Activated CD4-positive, alpha-beta memory T cell treated with anti-CD3 and anti-CD28 coated beads, Interleukin-2, amount 10 ng/mL, durations not matched to agents 7 days and 5 days (primary cell): ENCODE measurements at places on chromosomes 7 and 10.

- H3K4me3 ChIP-seq: no peak overlapping the region
- peaks cover 14% of the 10 kb centered on the region for H3K27me3 ChIP-seq
- H3K36me3 ChIP-seq: no peaks in the 10 kb centered on the region
- H3K27ac ChIP-seq: no peak overlapping the region
Measured at GRCh38 chr10:7533657-7534479, 123.0 kb upstream of the SFMBT2 start.

GRCh38 chr10:127921753-127922145, 14.8 kb downstream of the PTPRE start:
- DNase-seq: no peak
- peaks cover 16% of the 10 kb centered on the region for H3K4me1 ChIP-seq
- no peak overlapping the region for H3K4me3 ChIP-seq
- peaks cover 2% of the 10 kb centered on the region for H3K27me3 ChIP-seq

DNA sequence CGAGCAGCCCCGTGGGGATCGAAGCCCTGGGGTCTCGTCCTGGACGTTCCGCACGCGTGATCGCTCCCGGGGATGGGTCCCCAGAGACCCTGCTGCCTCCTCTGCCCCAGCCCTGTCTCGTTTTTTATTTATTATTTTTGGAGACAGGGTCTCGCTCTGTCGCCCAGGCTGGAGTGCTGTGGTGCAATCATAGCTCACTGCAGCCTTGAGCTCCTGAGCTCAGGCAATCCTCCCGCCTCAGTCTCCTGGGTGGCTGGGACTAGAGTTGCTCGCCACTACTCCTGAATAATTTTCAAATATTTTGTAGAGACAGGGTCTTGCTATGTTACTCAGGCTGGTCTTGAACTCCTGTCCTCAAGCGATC, 319 bp upstream of the STX1A start:
- DNase-seq: no peak
- no peak overlapping the region for H3K27ac ChIP-seq
- H3K4me3 ChIP-seq: peak overlapping the region; percentile 75
- H3K27me3 ChIP-seq: peaks cover 19% of the 10 kb centered on the region

GRCh38 chr7:80151274-80151665, 16.6 kb downstream of the GNAI1 start:
- no peaks in the 10 kb centered on the region for H3K36me3 ChIP-seq
- peaks cover 1% of the 10 kb centered on the region for H3K4me1 ChIP-seq
- H3K27ac ChIP-seq: no peak overlapping the region
- H3K27me3 ChIP-seq: no peaks in the 10 kb centered on the region
- no peak overlapping the region for H3K4me3 ChIP-seq

DNA sequence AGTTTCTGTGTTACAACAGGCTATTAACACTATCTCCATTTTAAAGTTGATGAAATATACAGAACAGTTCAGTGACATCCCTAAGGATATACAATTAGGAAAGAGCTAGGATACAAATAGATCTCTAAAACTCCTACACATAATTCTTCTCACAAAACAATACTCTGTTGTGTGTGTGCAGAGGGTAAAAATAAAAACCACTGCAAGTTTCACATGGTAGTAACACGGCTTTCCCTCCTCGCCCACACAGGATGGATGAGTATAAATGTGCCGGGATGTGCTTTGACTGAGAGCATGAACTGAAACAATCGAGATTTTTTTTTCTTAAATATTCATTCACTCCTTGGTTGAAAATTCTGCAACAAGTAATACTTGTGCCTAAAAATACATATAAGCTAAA, 131.5 kb upstream of the C1QL3 start:
- H3K4me3 ChIP-seq: no peak overlapping the region
- no peaks in the 10 kb centered on the region for H3K36me3 ChIP-seq
- DNase-seq: no peak
- H3K27me3 ChIP-seq: no peaks in the 10 kb centered on the region
- H3K4me1 ChIP-seq: peaks cover 10% of the 10 kb centered on the region
- H3K27ac ChIP-seq: no peak overlapping the region

GRCh38 chr7:41867639-41868280, 164.9 kb upstream of the INHBA start:
- H3K27ac ChIP-seq: no peak overlapping the region
- peaks cover 8% of the 10 kb centered on the region for H3K4me1 ChIP-seq
- peaks cover 18% of the 10 kb centered on the region for H3K36me3 ChIP-seq
- H3K4me3 ChIP-seq: no peak overlapping the region
- no peak for DNase-seq
- H3K27me3 ChIP-seq: peaks cover 25% of the 10 kb centered on the region

- H3K36me3 ChIP-seq: peaks cover 9% of the 10 kb centered on the region
- no peak overlapping the region for H3K27ac ChIP-seq
- DNase-seq: no peak
- H3K4me3 ChIP-seq: no peak overlapping the region
- peaks cover 1% of the 10 kb centered on the region for H3K4me1 ChIP-seq
Measured at GRCh38 chr7:7698930-7699329, 19.5 kb downstream of the RPA3 start.

- peaks cover 4% of the 10 kb centered on the region for H3K36me3 ChIP-seq
- H3K4me1 ChIP-seq: peaks cover 11% of the 10 kb centered on the region
- DNase-seq: no peak
- no peak overlapping the region for H3K4me3 ChIP-seq
Measured at GRCh38 chr7:96312502-96312901, 9.4 kb downstream of the SLC25A13 start.

- DNase-seq: no peak
- no peaks in the 10 kb centered on the region for H3K36me3 ChIP-seq
- peaks cover 29% of the 10 kb centered on the region for H3K27me3 ChIP-seq
- H3K27ac ChIP-seq: no peak overlapping the region
- H3K4me3 ChIP-seq: no peak overlapping the region
- H3K4me1 ChIP-seq: peaks cover 2% of the 10 kb centered on the region
Measured at GRCh38 chr10:86392723-86393094, 26.1 kb upstream of the GRID1 start.

DNA sequence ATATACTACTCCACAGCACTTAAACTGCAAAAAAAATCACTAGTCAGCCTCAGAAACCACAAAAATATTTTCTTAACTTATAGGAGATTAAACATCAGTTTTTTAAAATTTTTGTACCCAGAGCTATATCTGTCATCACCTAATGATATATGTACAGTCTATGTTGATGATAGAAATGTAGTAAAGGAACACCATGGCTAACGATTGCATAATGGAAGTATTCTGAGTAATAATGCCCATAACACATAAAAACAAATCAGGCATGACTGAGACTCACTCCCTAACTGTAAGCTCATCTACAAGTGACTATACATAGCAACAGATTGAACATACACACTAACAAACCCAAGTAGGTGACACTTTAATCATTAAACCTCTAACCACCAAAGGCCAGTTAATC, 51.3 kb downstream of the TSPAN12 start:
- DNase-seq: no peak
- H3K4me3 ChIP-seq: no peak overlapping the region
- H3K36me3 ChIP-seq: no peaks in the 10 kb centered on the region
- H3K4me1 ChIP-seq: no peaks in the 10 kb centered on the region
- no peaks in the 10 kb centered on the region for H3K27me3 ChIP-seq

- no peaks in the 10 kb centered on the region for H3K27me3 ChIP-seq
- no peak overlapping the region for H3K4me3 ChIP-seq
- no peak for DNase-seq
- peaks cover 45% of the 10 kb centered on the region for H3K36me3 ChIP-seq
Measured at GRCh38 chr7:76330261-76330660, 27.8 kb downstream of the HSPB1 start.

GRCh38 chr7:18416988-18417387, 78.6 kb upstream of the HDAC9 start:
- H3K4me3 ChIP-seq: no peak overlapping the region
- H3K27me3 ChIP-seq: no peaks in the 10 kb centered on the region
- no peaks in the 10 kb centered on the region for H3K36me3 ChIP-seq
- no peak for DNase-seq
- H3K27ac ChIP-seq: no peak overlapping the region
- no peaks in the 10 kb centered on the region for H3K4me1 ChIP-seq

GRCh38 chr10:124017729-124018128, 75.7 kb downstream of the CHST15 start:
- peaks cover 2% of the 10 kb centered on the region for H3K27me3 ChIP-seq
- no peaks in the 10 kb centered on the region for H3K4me1 ChIP-seq
- DNase-seq: no peak
- no peaks in the 10 kb centered on the region for H3K36me3 ChIP-seq

- peaks cover 35% of the 10 kb centered on the region for H3K27me3 ChIP-seq
- no peaks in the 10 kb centered on the region for H3K36me3 ChIP-seq
- no peak overlapping the region for H3K27ac ChIP-seq
- peaks cover 4% of the 10 kb centered on the region for H3K4me1 ChIP-seq
Measured at GRCh38 chr10:10873289-10873688, 144.4 kb upstream of the CELF2 start.

- H3K27ac ChIP-seq: no peak overlapping the region
- no peak overlapping the region for H3K4me3 ChIP-seq
- DNase-seq: no peak
Measured at GRCh38 chr7:97107192-97107800, 10.2 kb upstream of the SDHAF3 start.

DNA sequence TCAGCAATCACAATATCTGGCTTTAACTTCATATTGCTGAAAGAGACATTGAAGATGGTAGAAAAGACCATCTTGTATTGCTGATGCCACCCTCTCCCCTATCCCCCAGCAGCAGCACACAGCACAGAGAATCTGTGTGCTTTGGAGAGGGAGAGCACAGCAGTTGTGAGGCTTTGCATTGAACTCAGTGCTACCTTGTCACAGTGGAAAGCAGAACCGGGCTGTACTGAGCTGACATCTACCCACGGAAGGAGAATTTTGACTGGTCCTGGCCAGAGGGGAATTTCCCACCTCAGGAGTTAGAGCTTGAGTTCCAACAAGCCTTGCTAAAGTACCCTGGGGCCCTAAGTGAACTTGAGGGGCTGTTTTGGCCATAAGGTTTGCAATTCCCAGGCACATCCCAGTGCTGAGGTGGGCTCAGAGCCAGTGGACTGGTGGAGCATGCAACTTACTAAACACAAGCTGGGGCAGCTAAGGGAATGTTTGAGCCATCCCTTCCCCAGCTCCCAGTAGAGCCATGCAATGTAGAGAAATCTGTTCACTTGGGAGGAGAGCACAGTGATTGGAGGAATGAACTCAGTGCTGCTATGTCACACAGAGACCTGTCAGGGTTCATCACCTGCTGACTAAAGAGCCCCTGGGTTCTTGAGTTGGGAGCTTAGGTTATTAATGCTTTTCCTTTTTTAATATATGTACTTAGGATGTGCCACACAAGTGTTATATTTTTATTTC, 62.1 kb downstream of the OR13A1 start:
- no peak for DNase-seq
- no peaks in the 10 kb centered on the region for H3K36me3 ChIP-seq
- no peak overlapping the region for H3K4me3 ChIP-seq
- peaks cover 15% of the 10 kb centered on the region for H3K4me1 ChIP-seq
- no peak overlapping the region for H3K27ac ChIP-seq

DNA sequence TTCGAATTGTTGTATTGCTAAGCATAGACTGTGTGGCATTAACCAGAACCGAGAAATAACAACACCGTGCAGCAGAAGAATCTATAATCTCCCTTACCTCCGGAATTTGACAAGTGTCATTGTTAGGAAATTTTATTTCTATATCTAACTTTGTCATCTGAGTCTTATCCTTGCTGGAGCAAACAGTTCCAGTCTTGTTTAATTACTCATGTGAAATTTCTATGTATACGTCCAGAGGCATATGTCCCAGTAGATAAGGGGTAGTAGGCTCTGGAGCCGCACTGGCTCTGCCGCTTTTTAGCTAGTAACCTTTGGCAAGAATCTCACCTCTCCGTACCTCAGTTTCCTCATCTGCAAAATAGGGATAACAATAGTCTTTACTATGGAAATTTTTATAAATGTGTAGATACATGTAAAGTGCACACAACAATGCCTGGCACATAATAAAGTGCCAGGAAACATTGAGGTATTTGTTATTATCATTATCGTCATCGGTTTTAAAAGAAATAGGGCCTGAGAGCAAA, 228.6 kb downstream of the VTI1A start:
- no peaks in the 10 kb centered on the region for H3K27me3 ChIP-seq
- no peak overlapping the region for H3K4me3 ChIP-seq
- peaks cover 3% of the 10 kb centered on the region for H3K36me3 ChIP-seq

GRCh38 chr7:139783647-139784385, 6.0 kb upstream of the HIPK2 start:
- no peak for DNase-seq
- H3K4me3 ChIP-seq: no peak overlapping the region
- H3K36me3 ChIP-seq: no peaks in the 10 kb centered on the region
- H3K27me3 ChIP-seq: peaks cover 23% of the 10 kb centered on the region
- peaks cover 4% of the 10 kb centered on the region for H3K4me1 ChIP-seq

GRCh38 chr7:110502888-110503465, 588.0 kb upstream of the LRRN3 start:
- no peaks in the 10 kb centered on the region for H3K4me1 ChIP-seq
- H3K27me3 ChIP-seq: no peaks in the 10 kb centered on the region
- H3K36me3 ChIP-seq: no peaks in the 10 kb centered on the region
- no peak for DNase-seq

DNA sequence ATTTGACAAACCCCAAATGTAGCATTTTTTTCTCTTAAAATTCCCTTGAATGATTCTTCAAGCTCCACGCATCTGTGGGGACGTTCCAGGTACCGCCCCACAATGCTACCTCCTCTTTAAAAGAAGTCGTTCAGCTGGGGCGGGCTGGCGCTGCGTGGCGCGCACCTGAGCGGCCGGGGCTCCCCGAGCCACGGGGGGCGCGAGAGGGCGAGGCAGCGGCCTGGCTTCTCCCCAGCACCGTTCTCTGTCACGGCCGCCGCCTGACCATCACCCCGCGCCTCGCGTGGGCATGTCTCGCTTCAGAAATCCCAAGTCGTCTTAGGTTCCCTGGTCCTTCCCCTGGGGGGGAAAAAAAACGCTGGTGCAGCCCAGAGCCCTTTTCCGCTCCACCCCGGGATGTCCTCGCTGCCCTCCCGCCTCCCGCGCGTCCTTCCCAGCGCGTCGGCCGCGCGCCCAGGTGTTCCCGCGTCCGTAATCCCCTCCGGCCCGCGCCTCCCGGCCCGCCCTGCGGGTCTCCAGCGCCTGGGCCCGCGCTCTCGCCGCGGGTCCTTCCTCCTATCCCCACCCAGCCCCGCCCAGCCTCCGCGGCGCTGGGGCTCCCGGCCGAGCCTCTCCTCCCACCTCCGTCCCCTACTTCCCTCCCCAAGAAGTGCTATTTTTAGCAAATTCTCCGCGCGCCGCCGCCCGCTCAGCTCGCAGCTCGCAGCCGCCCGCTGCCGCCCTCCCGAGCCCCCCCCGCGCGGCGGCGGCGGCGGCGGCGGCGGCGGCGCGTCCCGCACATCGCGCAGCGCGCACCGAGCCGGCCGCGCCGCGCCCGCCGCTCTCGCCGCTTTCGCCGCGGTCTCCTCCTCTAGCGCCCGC, 58.7 kb upstream of the PRPS1L1 start:
- peaks cover 6% of the 10 kb centered on the region for H3K36me3 ChIP-seq
- peak overlapping the region; percentile 46 for H3K4me3 ChIP-seq
- DNase-seq: no peak
- H3K4me1 ChIP-seq: peaks cover 6% of the 10 kb centered on the region
- H3K27me3 ChIP-seq: peaks cover 45% of the 10 kb centered on the region

DNA sequence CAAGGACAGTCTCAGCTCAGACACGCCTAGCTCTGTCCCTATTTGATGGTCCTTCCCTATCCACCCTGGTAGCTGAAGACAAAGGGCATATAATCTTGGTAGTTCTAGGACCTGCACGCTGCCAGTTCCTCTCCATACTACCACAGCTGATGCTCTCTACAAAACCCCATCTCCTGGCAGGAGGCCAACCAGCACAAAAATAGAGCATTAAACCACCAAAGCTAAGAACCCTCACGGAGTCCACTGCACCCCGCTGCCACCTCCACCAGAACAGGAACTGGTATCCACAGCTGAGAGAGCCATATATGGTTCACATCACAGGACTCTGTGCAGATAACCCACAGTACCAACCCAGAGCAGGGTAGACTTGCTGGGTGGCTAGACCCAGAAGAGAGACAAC, 299.4 kb downstream of the LRRTM3 start:
- H3K36me3 ChIP-seq: no peaks in the 10 kb centered on the region
- H3K4me3 ChIP-seq: no peak overlapping the region
- H3K27ac ChIP-seq: no peak overlapping the region
- no peaks in the 10 kb centered on the region for H3K4me1 ChIP-seq
